ENCODE measurements at places on chromosomes 6 and 20.

- no peak for DNase-seq
These were observed 21.5 kb upstream of the HLA-C start for GRCh38 chr6:31293343-31293742.

GRCh38 chr6:102068349-102068929 is 674.9 kb downstream of the GRIK2 start:
- DNase-seq = no peak

GRCh38 chr20:14957402-14957801 is 620.0 kb upstream of the FLRT3 start:
- DNase-seq = peak; percentile 12

DNA sequence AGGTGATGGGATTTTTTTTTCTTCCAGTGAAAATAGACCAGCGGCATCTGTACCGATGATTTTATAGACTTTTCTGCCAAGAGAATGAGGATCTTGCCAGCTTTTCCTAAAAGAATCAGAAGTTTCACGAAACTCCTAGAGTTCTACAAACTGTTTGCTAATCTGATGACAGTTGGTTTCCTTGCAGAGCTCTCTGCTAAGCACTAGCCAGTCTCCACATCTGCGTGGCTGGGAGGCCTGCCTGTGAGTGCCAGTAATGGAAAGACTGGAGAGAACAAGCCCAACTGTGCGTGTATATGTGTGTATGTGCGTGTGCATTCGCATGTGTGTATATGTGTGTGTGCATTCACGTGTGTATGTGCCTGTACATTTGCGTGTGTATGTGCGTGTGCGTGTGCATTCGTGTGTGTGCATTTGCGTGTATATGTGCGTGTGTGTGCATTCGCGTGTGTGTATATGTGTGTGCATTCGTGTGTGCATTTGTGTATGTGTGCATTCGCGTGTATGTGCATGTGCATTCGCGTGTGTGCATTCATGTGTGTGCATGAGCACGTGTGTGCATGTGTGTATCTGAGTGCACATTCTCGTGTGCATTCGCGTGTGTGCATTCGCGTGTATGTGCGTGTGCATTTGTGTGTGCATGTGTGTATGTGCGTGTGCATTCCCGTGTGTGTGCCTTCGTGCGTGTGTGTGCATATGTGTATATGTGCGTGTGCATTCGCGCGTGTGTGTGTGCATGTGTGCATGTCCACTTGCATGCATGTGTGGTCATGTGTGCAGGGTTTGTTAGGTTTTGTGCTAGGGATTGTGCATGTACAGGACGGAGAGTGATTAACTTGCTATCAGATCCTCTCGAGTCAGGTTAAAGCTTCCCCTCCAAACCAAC is 379.4 kb downstream of the TAF4 start:
- DNase-seq = no peak

GRCh38 chr20:39453890-39454289 is 491.7 kb downstream of the DHX35 start:
- no peak for DNase-seq

DNA sequence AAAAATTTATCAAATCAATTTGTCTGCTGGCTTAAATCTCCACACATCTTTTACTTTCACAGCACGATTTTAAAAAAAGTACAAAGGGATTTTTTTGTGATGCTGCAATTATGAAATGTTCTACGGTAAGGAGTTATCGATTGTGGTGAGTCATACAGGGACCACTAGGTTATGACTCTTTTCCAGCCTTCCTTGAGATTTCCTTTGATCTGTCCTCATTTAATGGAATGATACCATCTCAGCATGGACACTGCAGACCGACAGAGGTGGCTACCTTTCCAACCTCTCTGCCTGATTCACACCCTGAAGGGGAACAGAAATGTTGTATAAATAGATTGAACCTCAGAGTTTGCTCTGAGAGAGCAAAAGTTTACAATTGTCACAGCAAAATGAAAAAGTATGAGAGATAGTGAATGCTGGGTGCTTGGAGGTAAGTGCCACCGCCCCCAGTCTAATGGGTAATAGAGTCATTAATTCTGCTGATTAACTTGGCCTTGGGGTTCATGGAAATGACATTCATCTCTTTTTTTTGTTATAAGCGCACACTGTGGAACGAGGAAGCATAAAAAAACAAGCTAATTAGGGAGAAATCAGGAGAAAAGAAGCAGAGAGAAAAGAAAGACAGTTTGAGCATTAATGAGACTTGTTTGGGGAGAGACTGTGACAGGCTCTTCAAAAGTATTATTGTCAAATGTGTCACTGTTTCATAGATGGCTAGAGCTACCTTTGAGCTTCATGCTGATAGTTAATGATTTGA is 306.0 kb downstream of the RNF144B start:
- DNase-seq = no peak

DNA sequence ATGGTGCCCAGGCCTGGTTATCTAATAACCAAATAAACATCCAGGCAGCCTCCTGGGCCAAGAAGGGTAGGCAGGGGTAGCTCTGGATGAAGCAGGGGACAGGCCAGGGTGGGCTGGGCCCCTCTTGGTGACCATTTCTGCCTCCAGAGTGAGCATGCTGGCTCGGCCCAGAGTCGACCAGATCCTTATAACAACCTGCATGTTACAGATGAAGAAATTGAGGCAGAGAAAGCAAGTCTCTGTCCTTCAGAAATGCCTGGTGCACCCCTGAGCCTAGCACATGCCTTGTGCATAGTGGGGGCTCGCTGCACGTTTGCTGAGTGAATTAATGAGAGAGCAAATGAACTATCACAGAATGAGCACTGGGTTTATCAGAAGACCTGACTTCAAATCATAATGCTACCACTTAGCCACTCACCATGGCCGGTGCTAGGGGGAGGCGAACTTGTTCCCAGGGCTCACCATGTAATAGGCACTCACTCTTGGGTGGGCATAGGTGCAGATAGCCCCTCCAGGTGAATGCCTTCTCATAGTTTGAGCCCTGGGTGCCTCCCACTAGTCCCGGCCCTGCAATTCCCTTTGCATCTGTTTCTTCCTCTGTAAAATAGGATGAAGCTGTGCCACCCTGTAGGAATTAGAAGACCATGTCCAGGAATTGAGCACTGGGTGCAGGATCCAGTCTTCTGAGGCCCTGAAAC is 3.8 kb upstream of the APCDD1L start:
- DNase-seq = no peak

DNA sequence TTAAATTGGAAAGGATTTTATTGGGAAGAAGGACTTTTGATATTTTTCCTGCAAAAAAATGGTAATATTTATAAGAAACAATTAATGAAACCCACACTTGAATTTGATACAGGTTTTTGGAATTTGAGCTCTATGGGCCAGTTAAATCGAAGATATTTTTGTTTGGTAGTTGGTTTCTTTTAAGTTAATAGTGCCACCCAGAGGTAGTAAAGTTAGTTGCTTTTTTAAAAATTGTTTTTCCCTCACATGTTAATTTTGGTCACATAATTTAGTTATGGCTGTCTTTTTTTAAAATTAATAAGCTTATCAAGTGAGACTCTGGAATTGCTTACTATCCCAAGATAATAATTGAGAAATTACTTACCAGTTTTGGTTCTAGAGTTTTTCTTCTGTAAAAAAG is 7.1 kb downstream of the PRIM2 start:
- DNase-seq = peak; percentile 24

- peak; percentile 46 for DNase-seq
These were observed 58.5 kb downstream of the SUN5 start for GRCh38 chr20:32945710-32946221.

DNA sequence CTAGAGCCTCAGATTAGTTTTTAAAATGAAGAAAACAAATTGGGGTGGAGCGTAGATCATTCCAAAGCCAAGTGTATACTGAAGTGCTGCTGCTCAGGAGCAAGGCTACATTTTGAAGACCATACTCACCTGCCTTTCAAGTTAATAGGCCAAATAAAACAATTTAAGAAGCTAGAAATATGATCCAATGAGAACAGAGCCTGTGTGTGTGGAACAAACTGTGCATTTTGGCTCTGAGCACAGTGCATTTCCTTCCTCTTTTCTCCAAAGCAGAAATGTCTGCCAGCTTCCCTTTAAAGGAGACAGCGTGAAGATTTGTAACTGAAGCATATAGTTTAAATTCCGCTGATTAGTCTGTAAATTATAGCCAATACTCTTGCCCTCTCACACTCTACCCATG is 3.2 kb upstream of the IFNGR1 start:
- DNase-seq = no peak

DNA sequence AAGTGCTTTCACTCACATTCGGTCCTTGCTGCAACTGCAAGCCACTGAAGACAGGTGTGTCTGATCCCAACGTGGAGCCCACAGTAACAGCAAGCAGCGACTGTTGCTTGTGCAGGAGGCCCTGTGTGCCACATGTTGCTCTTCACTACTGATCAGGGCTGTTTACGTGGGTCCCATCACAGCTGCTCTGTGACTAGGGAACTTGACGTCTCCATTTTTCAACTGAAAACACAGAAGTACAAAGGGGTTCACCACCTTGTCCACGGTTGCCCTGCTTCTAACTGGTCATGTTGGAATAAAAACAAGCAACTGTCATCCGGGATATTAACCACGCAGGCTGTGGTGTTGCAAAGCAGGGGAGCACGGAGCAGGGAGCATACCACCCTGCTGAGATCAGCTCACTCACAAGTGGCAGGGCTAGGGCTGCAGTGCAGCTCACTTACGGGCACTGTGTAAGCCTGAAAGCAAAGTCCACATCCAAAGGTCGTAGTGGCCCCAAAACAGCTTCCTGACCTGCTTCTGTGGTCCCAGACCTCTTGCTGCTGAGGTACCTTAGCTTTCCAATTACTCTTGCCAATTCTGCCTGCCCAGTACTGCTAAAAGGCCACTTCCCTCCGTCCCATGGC is 105.8 kb upstream of the DUSP22 start:
- no peak for DNase-seq

GRCh38 chr6:45428727-45429126 is 51.0 kb upstream of the SUPT3H start:
- no peak for DNase-seq

GRCh38 chr6:108581237-108581931 is 20.7 kb downstream of the FOXO3 start:
- DNase-seq = no peak

GRCh38 chr6:52400313-52401041 is 19.7 kb upstream of the EFHC1 start:
- DNase-seq = no peak

DNA sequence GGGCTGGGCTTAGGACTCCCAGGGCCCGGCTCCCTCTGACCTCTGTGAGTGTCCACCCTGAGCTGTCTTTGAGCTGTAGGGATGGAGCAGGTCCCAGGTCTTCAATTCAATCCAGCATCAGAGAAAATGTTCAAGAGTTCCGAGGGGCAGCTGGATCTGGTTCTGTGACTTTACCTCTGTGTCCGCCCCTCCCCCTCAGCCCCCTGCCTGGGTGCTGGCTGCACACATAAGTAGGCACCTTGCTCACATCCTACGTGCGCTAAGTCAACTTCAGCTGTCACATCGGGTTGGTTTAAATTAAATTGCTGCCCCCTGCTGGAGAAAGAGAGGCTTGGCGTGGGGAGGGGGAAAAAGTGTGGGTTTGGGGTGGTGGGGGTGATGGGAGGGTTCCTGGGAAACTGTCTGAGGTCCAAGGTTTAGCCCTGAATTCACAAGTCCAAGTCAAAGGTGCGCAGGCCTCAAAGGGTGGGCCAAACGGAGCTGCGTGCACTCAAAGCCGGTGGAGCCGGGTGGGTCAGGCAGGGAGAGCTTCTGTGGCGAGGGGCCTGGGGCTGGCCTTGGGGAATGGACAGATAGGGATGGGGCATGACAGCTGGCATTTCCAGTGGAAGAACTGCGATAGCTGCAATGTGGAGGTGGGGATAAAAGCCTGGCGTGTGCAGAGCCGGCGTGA is 3.0 kb downstream of the WFDC5 start:
- peak; percentile 48 for DNase-seq

DNA sequence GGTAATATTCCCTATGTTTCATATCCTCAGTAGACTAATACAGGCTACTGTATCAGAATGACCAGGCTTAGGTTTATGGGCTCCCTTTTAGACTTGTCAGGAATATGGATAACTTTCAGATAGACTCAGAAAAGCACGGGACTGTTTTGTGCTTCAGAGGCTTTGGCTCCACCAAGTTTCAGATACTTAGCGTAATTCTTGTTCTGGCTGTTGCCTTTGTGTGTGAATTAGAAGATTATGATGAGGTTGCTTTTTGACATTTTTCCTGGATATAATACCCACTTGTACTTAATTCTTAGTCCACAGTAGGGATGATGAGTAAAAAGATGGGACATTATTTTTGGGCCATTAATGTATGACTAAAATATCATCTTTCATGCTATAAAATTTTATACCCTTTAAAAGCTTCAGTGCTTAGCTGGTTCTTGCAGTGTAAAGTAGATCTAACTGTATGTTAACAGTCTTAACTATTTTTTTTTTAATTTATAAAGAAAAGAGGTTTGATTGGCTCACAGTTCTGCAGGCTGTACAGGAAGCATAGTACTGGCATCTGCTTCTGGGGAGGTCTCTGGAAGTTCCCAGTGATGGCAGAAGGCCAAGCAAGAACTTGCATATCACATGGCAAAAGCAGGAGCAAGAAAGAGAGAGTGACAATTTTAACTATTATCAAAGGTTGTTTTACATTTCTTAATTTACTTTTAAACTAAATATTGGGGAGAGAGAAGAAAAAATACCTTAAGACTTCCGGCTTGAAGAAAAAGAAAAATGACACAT is 120.7 kb downstream of the ZFAND3 start:
- no peak for DNase-seq

GRCh38 chr20:35952480-35953386 is 1.6 kb downstream of the SCAND1 start:
- DNase-seq = peak; percentile 45

GRCh38 chr6:111805511-111806164 is 67.6 kb downstream of the FYN start:
- DNase-seq = no peak

DNA sequence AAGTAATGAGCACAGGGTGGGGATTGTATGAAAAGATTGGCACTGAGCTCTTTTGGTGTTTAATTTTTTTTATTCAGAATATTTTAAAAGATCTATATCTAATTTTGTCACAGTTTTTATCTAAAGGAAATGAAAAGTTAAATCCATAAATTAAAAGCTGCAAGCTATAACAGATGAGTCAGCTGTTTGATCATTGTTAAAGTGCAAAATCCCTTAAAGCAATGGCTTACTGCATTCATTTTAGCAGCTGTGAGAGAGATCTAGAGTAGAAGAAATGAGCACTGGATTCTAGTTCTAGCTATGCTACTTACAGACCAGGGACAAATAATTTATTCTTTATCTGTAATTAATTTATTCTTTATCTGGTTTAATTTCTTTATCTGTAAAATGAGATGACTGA is 245.9 kb downstream of the CD109 start:
- no peak for DNase-seq

DNA sequence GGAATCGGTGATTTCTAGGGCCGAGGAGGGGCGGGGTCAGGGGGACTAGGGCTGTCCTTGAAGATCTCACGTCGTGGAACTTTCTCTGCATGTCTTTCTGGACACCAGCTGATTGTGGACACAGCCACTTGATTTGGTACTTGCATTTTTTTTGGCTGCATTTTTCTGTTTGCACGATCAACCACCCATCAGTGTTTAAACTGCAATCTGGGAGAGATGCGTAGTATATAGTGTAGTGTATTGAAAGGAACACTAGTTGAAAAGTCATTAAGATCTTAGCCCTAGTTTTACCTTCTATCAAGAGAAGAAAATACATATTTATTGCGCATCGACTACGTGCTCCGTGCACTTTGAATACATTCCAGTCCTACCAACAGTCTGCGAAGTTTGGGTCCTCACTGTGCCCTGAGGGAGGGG is 657 bp downstream of the NT5DC1 start:
- no peak for DNase-seq

GRCh38 chr6:127397729-127398630 is 54.6 kb upstream of the ECHDC1 start:
- no peak for DNase-seq

Measured in DMS53 (cell line).